Colonic mucosa (tissue), 4 donors: ENCODE measurements at places on chromosomes 16 and 17. TPM values are rescaled to one million over a fixed set of nuclear protein-coding genes. Genes with fewer than 3 reads are reported as not detected.

FNDC8 gene
- not detected for total RNA-seq

ADGRG3 gene
- total RNA-seq = 0.82 TPM

CA7 gene
- 46.2 TPM for total RNA-seq

NEUROD2 gene
- total RNA-seq = not detected

PLEKHM1 gene
- total RNA-seq = 50.7 TPM

CCDC40 gene
- total RNA-seq = 3.6 TPM

MLKL gene
- total RNA-seq = 25.1 TPM
